ENCODE measurements at places on chromosomes 7 and 10. TPM values are rescaled to one million over a fixed set of nuclear protein-coding genes. Genes with fewer than 3 reads are reported as not detected.

DNA sequence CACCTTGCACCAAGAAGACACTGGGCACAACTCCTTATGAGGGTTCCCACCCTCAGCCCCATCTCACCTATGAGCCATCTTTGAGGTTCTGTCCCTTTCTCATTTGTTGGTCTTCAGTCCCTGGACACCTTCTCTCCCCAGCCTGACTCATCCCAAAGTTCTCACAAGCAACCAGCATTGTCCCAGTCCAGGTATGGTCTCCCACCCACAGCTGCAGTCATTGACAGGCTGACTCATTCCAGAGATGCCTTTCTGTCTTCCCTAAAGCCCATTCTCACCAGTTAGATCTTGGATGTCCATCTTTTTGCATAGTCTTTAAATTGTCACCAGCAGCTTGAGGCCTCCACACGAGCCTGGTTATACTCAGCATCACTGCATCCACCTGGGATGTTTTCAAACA is 26.7 kb upstream of the BMPR1A start:
- H3K27ac ChIP-seq = peak overlapping the region; percentile 15
- peaks cover 43% of the 10 kb centered on the region for H3K36me3 ChIP-seq
- no peak overlapping the region for H3K4me3 ChIP-seq
- no peaks in the 10 kb centered on the region for H3K4me1 ChIP-seq
- DNase-seq = no peak

- H3K4me3 ChIP-seq = no peak overlapping the region
- no peaks in the 10 kb centered on the region for H3K36me3 ChIP-seq
- no peaks in the 10 kb centered on the region for H3K27me3 ChIP-seq
- no peaks in the 10 kb centered on the region for H3K4me1 ChIP-seq
- H3K27ac ChIP-seq = no peak overlapping the region
Observed at GRCh38 chr7:127514499-127514898, 70.9 kb downstream of the GCC1 start.

Gene LFNG
- total RNA-seq = 3.8 TPM

Gene MKI67
- 4.0 TPM for total RNA-seq

Gene SH2D4B
- total RNA-seq = 0.12 TPM

Gene TMEM213
- not detected for total RNA-seq

GRCh38 chr10:77526868-77527617 is 110.6 kb downstream of the KCNMA1 start:
- H3K27me3 ChIP-seq = no peaks in the 10 kb centered on the region
- DNase-seq = no peak
- no peak overlapping the region for H3K4me3 ChIP-seq
- no peaks in the 10 kb centered on the region for H3K36me3 ChIP-seq
- H3K4me1 ChIP-seq = no peaks in the 10 kb centered on the region

Gene AEBP1
- total RNA-seq = 193 TPM

DNA sequence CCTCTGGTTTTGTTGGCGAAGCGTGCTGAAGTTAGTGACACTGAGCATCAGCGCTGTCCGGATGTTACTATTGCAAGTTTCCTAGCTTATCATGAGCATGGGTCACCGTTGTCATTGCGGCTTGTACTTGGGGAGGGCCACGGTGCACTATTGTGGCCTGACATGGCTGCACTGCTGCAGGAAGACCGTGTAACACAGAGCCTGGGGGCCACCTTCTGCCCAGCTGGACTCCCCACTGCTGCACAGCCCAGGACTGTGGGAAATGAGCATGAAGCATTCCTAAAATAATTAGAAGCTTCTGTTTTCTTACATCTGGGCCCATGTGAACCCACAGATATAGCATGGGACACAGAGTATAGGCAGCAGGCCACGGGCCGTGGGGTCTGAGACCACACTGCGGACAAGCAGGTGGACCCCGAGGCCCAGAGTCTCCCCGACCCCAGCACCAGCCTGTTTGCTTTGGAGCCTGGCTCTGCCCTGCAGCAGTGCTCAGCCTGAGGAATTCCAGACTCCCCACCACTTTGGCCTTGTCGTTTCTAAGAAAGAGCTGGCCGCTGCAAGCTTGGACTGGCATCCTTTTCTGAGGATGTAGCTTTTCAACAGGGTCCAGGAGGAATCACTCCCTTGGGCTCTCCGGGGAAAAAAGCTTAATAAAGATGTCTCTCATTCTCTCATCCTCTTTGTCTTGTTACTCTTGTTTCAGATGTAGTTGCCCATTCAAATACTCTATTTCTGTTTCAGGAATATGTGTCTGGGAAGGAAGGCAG is 179.2 kb downstream of the CCDC3 start:
- H3K4me3 ChIP-seq = no peak overlapping the region
- no peaks in the 10 kb centered on the region for H3K4me1 ChIP-seq
- H3K27me3 ChIP-seq = no peaks in the 10 kb centered on the region
- no peak overlapping the region for H3K27ac ChIP-seq
- H3K36me3 ChIP-seq = peaks cover 12% of the 10 kb centered on the region

Gene AVL9
- 10.1 TPM for total RNA-seq

DNA sequence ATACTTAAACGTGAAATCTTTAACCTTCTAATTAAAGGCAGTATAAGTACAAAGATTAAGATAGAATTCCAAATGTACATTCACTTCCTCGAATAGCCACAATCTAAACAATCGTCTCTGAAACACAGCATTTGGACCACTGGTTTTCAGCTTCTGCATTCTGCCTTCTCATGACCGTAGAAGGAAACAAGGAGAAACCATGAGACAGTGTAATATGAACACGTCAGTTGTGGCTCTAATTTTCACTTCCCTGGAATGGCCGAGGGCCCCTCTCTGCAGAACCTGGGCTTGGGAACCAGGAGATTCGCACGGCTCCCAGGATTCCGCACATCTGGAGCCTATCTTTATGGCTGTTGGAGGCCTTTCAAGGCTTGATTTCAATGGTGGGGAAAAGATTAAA is 189.3 kb downstream of the KLF6 start:
- H3K4me1 ChIP-seq = no peaks in the 10 kb centered on the region
- H3K27ac ChIP-seq = no peak overlapping the region
- H3K36me3 ChIP-seq = no peaks in the 10 kb centered on the region
- H3K4me3 ChIP-seq = no peak overlapping the region

GRCh38 chr7:129492391-129492790 is 9.9 kb upstream of the SMKR1 start:
- no peak overlapping the region for H3K27ac ChIP-seq
- H3K4me1 ChIP-seq = no peaks in the 10 kb centered on the region
- no peaks in the 10 kb centered on the region for H3K27me3 ChIP-seq

- H3K4me3 ChIP-seq = no peak overlapping the region
- no peaks in the 10 kb centered on the region for H3K4me1 ChIP-seq
- DNase-seq = no peak
- H3K36me3 ChIP-seq = no peaks in the 10 kb centered on the region
- H3K27me3 ChIP-seq = no peaks in the 10 kb centered on the region
Observed at GRCh38 chr7:127035203-127035849, 217.4 kb downstream of the GRM8 start.

GRCh38 chr7:55538538-55538937 is 33.8 kb downstream of the VOPP1 start:
- no peaks in the 10 kb centered on the region for H3K4me1 ChIP-seq
- no peaks in the 10 kb centered on the region for H3K27me3 ChIP-seq
- H3K27ac ChIP-seq = no peak overlapping the region

DNA sequence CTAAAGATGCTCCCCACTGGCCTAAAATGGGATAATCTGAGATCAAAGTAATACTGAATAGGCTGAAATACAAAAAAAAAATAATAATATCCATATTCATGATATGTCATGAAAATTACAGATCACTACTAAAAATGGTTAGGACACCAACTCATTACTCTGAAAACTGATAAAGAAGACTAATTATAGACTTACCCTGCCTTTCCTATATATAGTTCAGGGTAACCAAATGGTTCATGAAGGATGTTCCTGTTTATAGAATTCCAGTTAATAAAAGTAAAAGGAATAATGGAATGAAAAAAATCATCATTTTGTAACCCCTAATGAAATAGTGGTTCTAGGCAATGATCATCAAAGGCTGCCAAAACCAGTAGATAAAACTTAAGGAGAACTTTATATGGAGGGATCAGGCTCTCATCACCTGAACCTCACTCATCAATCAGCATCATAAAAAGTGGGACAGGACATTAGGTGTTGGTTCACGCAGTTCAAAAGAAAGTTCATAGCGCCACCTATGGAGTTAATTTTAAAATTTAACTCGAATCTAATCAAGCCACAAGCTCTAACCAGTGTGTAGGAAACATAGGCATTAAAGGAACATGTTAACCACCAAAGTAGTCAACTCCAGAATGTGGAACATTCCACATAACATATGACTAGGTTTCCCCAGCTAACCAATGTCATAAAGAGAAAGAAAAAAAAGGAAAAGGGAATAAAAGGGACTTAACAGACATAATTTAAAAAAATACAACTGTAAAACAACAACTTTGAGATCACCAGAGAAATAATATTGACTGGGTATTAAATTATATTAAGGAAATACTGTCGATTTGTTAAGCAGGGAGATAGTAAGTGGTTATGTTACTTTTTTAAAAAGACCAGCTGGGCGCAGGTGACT is 35.7 kb downstream of the P4HA1 start:
- no peaks in the 10 kb centered on the region for H3K27me3 ChIP-seq
- no peaks in the 10 kb centered on the region for H3K4me1 ChIP-seq
- no peak overlapping the region for H3K4me3 ChIP-seq
- no peak for DNase-seq
- H3K36me3 ChIP-seq = peaks cover 16% of the 10 kb centered on the region
- peak overlapping the region; percentile 55 for H3K27ac ChIP-seq

GRCh38 chr10:61081301-61081700 is 137.3 kb upstream of the RHOBTB1 start:
- no peak overlapping the region for H3K27ac ChIP-seq
- no peak overlapping the region for H3K4me3 ChIP-seq
- no peaks in the 10 kb centered on the region for H3K4me1 ChIP-seq
- DNase-seq = no peak
- no peaks in the 10 kb centered on the region for H3K36me3 ChIP-seq
